ENCODE measurements at places on chromosomes 3 and 15. TPM values are rescaled to one million over a fixed set of nuclear protein-coding genes. Genes with fewer than 3 reads are reported as not detected.

DNA sequence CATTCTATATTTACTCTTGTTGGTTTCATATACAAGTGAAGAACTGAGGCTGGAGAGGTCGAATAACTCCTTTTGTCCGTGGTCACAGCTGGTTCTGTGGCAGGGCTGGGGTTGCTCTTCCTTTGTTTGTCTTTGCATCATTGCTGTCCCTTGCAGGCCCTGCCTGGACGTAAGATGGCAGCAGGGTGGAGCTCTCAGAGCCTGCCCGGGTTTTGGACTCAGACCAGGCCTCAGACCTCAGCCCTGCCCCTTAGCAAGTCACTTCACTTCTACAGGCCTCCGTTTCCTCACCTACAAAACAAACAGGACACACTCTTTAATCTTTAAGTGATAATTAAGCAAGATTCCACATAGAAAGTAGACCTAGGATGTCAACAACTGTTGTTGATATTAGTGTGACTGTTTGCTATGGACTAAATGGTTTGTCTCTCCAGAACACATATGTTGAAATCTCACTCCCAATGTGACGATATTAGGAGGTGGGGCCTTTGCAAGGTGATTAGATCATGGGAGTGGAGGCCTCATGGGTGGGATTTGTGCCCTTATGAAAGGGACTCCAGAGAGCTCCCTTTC, 65.6 kb upstream of the PLXNA1 start:
- DNase-seq: no peak

RTP1 gene
- not detected for total RNA-seq

WDR93 gene
- not detected for total RNA-seq

ARPIN gene
- total RNA-seq: not detected

DNA sequence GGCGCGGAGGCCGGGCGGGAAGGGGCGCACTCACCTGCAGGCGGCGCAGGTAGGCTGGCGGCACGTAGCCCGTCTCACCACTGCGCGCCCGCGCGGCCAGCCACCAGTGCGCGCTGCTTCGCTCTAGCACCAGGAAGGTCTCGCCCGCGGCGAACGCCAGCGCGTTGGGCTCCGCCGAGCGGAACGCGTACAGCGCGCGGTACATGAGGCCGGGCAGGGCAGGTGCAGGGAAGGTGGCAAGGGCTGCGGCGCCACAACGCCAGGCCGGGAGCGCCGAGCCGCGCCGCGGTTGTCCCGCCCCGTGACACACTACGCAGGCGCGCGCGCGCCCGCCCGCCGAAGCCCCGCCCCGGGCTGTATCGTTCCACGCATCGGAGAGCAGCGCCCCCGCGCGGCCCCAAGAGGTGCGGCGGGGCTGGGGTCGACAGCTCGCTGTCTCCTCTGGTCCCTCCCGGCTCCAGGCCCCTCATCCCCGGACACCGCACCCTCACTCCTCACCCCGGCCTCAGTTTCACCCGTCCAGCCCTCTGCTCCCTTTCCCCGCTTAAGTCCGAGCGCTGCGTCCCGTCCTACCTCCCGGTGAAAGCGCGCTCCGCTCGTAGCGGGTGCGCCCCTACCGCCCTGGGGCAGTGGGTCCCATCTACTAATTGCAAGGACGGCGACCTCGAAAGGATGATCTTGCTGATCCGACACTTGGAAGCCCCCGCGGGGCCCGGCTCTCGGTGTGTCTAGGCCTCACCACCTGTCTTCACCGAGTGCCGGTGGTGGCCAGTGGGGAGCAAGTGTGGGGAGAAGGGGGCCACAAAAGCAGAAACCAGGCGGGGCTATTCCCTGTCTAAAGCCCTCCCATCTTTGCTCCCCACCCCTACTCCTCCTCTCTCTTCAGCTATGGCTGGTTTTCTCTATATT, at the start of gene NCKIPSD:
Gene NCKIPSD, minus strand, starts transcription at position 313 of the 909 bp plus-strand sequence. Its CDS starts 108 bp downstream, at position 205.
- DNase-seq: peak; percentile 92

MESP1 gene
- 2.4 TPM for total RNA-seq

- DNase-seq: no peak
These were observed 97.4 kb downstream of the WNT7A start for GRCh38 chr3:13782501-13782900.

GRCh38 chr3:175192536-175192935, 333.4 kb downstream of the NAALADL2 start:
- DNase-seq: no peak

GRCh38 chr15:64157599-64158125, 5.2 kb downstream of the PPIB start:
- no peak for DNase-seq

- no peak for DNase-seq
These were observed 240.4 kb downstream of the RBMS3 start for GRCh38 chr3:29521293-29521692.

GRAMD2A gene
- not detected for total RNA-seq

- no peak for DNase-seq
These were observed 14.8 kb downstream of the LOXL1 start for GRCh38 chr15:73941044-73941443.

DNA sequence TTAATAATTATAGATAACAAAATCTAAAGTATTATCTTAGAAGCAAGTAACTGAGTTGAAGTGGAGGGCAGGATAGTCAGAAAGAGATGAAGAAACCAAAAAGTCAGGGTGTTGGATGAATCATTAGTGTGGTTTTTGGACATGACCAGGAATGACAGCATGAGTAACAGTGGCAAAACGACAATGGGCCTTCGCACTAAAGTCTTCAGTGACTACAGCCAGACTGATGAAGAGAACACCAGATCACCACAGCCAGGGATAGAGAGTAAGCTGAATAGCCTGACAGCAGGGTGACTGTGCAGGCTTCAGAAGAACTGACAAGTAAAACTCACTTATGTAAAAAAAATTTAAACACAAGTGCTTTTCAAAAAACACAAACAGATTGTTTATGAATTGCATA, 96.0 kb upstream of the MELTF start:
- no peak for DNase-seq

- DNase-seq: no peak
These were observed 40.8 kb downstream of the SEMA5B start for GRCh38 chr3:122986693-122987179.

DNA sequence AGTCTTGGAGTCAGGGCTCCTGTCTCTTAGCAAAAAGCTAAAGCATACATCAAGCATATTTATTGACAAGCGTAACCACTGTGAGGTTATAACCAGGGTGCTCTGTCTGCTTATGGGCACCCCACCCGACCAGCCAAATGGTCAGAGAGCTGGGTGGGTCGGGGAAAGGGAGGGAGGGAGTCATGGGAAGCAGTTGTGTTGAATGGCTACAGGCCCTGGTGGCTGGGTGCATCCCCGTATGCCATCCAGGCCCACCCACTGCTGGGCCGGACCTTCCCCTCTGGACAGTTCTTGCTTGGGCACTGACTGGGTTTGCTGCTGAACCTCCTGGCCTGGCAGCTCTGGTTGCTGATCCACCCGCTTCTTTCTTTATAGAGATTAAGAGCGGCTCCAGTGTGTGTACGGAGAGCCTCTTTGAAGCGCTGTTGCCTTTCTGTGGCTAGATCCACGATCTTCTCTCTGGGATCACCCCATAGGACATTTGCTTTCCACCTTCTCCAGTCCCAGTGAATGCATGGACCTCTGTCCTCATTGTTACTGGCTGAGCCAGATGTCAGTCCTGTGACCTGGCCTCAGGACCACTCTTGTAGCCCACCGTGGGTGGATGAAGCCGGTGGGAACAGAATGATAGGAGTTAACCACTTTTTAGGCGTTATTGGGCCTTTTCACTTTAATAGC, 59.6 kb downstream of the SMAD3 start:
- DNase-seq: no peak

DNA sequence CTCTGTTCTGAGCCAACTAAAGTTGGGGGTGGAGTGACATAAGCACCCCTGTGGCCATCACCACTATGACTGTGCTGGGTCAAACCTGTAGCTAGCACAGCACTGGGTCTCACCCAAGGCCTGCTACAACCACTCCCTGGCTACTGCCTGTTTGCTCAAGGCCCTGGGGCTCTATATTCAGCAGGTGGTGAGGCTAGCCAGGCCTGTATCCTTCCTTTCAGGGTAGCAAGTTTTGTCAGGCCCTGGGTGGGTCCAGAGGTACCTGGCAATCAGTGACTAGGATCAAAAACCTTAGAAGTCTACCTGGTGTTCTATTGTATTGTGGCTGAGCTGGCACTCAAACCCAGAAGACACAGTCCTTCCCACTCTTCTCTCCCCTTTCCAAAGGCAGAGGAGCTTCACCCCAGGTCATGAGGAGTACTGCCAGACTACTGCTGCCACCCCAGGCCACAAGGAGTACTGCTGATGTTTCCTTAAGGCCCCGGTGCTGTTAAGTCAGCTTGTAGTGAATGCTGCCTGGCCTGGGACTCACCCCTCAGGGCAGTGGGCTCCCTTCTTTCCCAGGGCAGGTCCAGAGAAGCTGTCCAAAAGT, 170.8 kb downstream of the IGSF11 start:
- no peak for DNase-seq

- no peak for DNase-seq
These were observed 44.2 kb upstream of the OSTN start for GRCh38 chr3:191154827-191155226.

GRCh38 chr3:178492491-178492890, 43.7 kb upstream of the KCNMB2 start:
- DNase-seq: no peak

DNA sequence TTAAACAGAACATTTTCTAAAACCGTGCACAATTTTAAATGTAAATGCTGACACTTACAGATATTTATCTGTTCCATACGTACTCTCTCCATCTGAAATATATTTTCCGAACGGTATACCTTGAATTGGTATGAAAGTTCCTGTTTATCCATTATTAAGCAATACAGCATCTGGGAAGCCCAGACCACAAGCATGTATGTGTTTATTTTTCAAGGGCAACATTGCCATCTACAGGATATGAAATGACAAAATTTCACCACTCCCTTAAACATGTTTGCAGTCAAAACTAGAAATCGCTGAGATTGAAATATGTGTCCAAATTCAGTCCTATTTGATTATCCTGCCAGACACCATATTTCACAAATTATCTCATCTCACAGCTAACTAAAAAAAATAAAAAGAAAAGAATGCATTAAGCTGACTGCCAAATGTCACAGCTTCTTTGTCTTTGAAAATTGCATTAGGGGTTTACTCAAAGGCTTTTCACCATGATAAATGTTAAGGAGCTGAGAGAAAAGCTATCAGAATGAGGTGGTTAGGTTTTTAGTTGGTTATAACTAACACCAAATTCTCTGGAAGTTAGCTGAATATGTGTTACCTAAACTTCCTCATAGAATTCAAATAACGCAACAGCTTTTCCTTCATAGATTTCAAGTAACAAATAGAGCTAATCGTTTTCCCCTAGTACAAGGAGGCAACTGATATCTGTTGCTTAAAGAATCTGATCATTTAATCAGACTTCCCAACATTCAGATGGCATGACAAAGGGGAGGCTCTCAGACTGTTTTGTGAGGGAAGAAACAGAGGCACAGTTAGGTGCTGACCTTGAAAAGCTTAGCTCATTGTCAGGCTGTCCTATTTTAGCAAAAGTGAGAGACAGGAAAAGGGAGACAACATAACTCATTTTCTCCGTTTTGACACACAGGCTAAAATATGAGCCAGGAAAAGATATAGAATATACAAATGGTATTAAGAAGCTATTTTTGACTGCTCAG, 533.1 kb downstream of the TBL1XR1 start:
- no peak for DNase-seq

- DNase-seq: no peak
These were observed 108.4 kb downstream of the MINAR1 start for GRCh38 chr15:79540551-79540950.

- no peak for DNase-seq
These were observed 274.4 kb downstream of the NFKBIZ start for GRCh38 chr3:102123590-102124190.

DNA sequence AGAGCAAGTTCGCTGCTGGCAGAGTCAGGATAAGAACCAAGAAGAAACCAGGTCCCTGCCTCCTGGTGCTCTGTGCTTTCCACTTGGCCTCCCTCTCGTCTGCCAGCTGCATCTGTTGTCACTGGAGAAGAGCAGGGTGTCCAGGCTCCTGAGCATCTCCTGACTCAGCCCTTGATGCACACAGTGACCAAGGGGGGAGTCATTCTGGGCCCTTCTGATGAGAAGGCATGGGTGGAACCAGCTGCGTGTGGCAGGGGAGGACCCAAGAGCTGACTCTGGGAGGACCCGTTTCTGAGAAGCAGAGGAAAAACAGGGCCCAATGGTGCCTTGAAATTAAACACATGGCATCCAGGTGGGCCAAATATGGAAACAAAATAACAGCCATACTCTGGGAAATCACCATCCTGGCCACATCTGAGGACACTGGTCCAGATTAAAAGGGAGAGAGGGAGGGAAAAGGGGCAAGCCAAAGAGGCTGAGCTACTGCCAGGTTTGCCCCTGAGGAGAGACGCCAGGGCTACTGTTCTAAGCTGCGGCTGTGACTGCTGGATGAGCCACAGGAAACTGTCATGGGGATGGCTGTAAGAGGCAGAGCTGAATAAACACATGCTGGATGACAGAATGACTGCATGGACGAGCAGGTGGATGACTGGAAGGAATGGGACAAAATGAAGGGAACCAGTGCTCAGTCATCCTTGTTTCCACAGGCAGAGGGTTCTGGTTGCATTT, 58.1 kb upstream of the CA12 start:
- no peak for DNase-seq

DNA sequence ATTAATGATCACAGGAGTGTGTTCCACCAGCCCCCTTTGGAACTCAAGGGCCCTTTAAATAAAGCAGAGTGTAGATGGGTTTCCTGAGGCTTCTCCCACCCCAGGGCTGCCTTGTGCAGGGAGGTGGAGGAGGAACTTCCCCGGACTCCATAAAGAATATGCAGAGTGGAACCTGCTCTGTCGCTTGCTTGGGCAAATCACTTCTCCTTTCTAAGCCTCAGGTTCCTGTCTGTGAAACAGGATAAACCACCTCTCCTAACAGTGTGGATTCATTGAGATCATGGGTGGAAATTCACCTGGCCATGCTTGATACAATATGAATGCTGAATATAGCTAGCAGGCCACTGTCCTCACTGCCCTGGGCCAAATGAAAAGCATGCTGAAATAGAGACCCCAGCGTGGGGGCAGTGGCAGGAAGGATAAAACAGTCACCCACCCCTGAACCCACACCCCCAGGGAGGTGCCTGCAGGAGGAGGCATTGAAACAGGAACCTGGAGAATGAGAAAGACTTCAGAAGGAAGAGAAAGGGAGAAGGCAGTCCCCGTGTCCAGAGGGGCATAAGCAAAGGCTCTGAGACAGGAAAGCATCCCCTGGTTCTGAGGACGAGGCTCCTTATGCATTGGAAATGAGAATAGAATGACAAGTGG, 41.1 kb upstream of the CHRNB4 start:
- DNase-seq: no peak
